ENCODE measurements at places on chromosomes 6 and 20.

GRCh38 chr20:37989601-37990295, 43.5 kb downstream of the TTI1 start:
- no peak for DNase-seq

DNA sequence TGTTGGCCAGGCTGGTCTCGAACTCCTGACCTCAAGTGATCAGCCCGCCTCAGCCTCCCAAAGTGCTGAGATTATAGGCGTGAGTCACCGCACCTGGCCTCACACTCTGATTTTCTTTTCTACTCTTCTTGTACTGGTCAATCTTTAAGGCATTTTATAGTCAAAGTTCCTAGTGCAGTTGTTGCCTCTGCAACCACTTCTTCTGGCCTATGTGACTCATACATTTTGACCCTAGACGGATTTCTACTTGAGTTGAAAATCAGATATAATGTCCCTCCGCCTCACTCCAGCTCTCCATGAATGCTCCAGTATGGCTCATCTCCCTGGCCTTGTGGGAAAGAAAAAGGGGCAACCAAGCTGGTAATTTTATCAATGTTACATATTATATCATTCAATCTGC, 42.4 kb downstream of the TNFRSF21 start:
- no peak for DNase-seq

DNA sequence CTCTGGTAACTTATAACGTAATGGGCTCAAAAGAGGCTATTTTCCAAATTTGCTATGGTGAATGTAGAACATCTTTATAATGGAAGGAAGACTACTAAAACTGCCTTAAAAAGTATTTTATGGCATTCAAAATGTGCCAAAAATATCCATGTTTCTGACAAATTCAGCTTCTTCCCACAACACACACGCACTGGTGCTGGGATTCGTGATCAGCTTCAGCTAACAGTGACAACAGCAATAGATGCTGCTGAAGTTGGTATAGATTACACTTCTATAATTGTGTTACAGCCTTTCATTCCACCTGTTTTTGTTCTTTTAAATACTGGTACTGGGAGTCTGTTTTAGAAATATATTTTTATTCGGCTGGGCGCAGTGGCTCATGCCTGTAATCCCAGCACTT, 19.0 kb downstream of the NUDT3 start:
- DNase-seq = no peak

GRCh38 chr6:77856391-77856790, 203.6 kb downstream of the MEI4 start:
- no peak for DNase-seq

DNA sequence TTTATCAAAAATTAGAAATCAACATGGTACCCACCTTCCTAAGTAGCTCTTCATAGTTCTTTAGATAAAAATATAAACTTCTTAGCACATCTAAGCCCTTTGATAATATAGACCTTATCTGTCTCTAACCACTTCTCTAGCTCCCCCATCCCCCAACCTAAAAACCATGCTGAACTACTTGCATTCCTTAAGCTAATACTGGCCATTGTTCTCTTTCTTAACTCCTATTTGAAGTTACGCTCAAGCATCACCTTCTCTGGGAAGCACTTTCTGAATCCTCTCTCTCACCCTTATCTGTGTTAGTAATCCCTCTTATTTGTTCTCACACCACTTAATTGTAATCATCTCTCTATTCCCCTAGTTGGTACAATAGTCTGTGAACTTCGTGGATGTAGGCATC, 153.0 kb downstream of the PHF3 start:
- DNase-seq = no peak

- no peak for DNase-seq
Measured at GRCh38 chr20:44653546-44653945, 2.0 kb upstream of the ADA start.

- no peak for DNase-seq
Measured at GRCh38 chr6:128216917-128217316, 303.5 kb downstream of the PTPRK start.

- DNase-seq = no peak
Measured at GRCh38 chr6:15391500-15391899, 145.6 kb downstream of the JARID2 start.

DNA sequence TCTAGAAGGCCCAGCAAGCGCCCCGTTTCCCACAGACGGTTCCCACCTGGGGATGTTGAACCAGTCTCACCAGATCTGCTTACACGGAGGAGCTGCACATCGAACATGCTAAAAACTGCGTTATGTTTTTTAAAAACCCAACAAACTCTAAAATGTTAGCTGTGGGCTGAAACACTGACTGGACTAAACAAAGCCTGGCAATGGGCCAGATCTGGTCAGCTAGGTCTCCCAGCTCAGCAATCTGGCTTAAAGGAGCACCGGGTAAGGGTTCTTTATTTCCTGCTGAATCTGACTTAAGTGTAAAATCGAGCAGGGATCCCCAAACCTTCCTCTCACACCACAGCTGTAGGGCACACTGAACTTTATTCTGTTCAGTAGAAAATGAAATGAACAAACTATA, 156.9 kb downstream of the FOXC1 start:
- no peak for DNase-seq

DNA sequence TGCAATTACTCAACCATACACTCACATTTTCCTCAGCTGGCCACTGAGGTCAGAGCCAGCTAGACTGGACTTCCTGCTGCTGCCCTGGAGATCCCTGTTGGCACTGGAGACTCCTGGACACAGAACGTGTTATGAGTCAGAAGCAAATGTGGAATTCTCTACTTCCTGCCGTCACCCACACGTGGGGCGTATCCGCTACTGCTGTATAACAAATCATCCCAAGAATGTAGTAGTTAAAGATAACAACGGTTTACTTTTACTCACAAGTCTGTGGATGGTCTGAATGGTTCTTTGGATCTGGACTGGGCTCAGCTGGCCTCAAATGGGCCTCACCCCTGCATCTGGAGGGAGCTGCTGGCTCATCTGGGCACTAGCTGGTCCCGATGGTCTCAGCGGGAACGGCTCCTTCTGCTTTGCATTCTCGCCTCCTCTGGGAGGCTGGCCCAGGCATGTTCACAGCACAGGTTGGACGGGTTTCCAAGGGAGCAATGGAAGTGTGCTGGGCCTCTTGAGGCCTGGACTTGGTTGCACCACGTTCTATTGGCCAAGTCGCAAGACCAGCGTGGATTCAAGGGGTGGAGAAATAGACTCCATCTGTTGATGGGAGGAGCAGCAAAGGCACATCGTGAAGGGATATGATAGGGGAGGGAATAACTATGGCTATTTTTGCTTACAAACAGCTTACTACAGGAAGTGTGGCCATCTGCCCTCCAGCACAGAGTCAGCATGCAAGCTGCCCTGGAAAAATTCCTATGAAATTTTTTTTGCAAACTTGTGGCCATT, 118.5 kb downstream of the SNX5 start:
- no peak for DNase-seq

DNA sequence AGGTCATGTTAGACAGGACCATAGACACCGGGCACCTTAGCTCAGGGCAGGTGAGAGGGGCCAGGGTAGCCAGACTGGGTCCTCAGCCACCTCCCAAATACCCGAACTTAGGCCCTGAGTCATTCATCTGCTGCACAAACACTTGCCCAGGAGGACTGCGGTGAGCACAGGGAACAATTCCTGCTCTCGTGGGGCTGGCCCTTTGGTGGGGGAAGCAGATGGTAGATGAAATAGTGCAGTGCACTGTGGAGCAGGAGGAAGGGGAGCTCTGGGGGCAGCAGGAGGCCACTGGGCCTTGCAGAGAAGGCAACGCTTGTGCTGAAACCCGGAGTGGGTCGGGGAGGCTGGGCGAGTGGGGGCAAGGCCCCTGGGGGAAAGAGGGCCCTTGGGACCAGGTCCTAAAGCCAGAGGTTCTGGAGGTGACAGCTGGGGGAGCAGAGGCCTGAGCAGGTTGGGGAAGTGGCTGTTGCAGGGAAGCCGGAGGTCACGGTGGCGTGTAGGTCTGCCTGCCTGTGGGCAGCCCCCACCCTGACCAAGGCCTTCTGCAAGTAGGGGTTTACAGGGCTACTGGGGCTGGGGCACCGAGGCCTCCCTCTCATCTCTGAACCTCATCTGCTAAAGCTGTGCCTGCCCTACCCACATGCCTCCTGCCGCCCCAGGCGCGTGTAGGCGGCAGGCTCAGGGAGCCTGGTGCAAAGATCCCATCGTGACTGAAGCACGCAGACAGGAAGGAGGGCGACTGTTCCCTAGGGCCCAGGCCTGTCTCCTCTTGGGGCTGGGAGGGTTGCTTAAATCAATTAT, 4.7 kb upstream of the NPBWR2 start:
- no peak for DNase-seq

GRCh38 chr20:17511401-17511800, 19.8 kb downstream of the BFSP1 start:
- DNase-seq = no peak

DNA sequence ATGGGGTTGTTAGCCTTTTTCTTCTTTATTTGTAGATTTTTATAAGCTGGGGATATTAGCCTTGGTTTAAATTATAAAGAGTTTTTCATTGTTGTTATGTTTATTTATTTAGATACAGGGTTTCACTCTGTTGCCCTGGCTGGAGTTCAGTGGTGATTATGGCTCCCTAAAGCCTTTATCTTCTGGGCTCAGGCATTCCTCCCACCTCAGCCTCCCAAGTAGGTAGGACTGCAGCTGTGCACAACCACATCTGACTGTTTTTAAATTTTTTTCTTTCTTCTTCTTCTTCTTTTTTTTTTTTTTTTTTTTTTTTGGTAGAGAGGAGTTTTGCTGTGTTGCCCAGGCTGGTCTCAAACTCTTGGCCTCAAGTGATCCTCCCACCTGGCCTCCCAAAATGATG, 80.9 kb downstream of the UBE3D start:
- no peak for DNase-seq

- DNase-seq = no peak
Measured at GRCh38 chr6:74073999-74074398, 378.0 kb downstream of the CD109 start.

GRCh38 chr20:57586370-57586793, 25.5 kb downstream of the PCK1 start:
- no peak for DNase-seq

- no peak for DNase-seq
Measured at GRCh38 chr6:109076377-109076776, 18.3 kb downstream of the SESN1 start.

DNA sequence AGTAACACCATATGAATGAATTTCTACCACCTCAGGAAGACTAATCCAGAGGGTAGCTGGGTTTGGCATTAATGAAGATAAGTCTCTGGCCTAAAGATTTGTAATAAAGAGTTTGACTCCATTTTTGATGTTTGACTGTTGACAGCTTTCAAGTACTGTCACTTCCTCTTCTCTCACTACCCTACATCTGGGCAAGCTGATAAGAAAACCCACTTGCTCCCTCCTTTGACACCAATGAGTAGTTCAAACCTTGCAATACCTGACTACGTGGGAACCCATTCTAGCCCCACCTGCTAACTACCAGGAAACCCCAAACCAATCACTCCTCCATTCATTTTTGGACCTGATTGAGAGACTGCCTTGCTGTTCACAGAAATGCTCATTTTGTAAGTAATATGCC, 621.5 kb downstream of the TENT5A start:
- DNase-seq = no peak

DNA sequence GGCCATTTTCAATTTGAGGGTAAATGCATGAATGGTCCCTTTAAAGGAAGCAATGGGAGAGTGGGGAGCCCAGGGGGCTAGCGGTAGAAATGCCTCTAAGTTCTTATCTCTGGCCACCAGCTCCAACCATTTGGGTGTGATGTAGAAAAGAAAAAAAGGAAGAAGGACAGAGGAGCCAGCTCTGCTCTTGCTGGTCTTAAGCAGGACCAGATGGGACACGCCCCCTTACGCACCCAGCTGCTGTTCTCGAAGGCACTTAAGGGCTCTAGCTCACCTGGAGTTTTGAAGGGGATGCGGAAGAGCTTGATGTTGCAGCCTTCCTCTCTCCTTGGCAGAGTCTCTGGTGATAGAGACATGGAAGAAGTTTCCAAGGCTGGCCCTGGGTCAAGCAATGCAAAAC, 59.5 kb upstream of the RNF144B start:
- peak; percentile 26 for DNase-seq

- no peak for DNase-seq
Measured at GRCh38 chr6:116011520-116011919, 49.2 kb downstream of the FRK start.

- no peak for DNase-seq
Measured at GRCh38 chr20:36815454-36816091, 42.0 kb upstream of the DSN1 start.

- DNase-seq = peak; percentile 75
Measured at GRCh38 chr20:50192364-50193198, 2.0 kb downstream of the CEBPB start.

GRCh38 chr20:23050847-23051627, 1.6 kb upstream of the THBD start:
- peak; percentile 25 for DNase-seq

GRCh38 chr6:159919800-159920199, 29.0 kb downstream of the MAS1 start:
- no peak for DNase-seq

DNA sequence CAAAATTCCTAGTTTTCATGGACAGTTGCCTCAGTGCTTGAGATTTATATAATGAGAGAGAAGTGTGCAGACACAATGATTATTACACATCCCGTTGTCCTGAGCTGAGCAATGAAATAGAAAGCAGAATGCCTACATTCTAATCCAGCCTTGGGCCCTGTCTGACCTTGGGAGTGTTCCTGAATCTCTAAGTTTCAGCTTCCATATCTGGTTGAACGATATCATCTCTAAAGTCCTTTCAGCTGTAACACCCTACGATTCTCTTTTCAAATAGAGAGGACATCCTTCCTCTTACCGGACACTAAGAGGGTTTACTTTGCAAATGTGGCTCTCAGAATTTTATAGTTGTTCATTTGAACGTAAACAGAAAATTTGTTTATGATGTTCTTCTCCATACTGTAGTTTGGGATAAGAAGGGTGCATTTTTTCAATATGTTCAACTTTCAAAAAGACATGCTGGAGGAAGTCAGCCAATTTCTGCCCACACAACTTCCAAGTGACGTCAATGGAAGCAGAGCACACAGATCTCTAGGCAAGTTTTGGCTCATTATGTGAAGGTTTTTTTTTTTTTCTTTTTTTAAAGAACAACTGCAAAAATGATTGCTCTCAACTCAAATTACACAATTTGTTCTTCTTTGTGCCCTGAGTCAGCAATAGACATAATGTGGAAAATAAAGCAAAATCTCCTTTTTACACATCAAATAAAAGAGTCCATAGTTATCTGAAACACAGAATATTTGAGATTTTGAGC, 50.4 kb downstream of the PDE7B start:
- DNase-seq = no peak

GRCh38 chr6:87897013-87897412, 150.6 kb upstream of the SPACA1 start:
- DNase-seq = no peak

GRCh38 chr6:37021356-37022129, 16.1 kb downstream of the FGD2 start:
- DNase-seq = peak; percentile 73

GRCh38 chr20:10924644-10925201, 250.9 kb upstream of the JAG1 start:
- DNase-seq = no peak

DNA sequence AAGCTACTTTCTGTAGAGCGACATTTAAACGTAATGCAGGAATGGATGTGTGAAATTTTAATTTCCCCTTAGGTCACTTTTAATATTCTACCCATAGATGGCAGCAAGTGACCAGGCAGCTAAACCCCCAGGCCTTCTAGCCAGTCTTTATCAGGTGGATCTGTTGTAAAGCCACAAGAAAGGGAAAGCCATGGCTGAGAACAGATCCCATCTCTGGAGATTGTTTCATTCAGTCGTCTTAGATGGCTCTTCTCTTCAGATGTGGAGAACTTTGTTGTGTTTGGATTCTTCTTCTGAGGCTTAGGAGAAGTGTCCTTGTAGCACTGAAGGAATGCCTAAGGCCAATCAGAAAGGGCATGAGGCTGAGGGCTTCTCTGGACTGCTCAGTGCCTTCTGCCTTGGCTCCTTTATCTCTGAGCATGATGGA, 15.8 kb upstream of the RNF182 start:
- peak; percentile 47 for DNase-seq

- no peak for DNase-seq
Measured at GRCh38 chr20:52682237-52682636, 289.9 kb upstream of the TSHZ2 start.
